ENCODE measurements at places on chromosomes 3 and 15.

DNA sequence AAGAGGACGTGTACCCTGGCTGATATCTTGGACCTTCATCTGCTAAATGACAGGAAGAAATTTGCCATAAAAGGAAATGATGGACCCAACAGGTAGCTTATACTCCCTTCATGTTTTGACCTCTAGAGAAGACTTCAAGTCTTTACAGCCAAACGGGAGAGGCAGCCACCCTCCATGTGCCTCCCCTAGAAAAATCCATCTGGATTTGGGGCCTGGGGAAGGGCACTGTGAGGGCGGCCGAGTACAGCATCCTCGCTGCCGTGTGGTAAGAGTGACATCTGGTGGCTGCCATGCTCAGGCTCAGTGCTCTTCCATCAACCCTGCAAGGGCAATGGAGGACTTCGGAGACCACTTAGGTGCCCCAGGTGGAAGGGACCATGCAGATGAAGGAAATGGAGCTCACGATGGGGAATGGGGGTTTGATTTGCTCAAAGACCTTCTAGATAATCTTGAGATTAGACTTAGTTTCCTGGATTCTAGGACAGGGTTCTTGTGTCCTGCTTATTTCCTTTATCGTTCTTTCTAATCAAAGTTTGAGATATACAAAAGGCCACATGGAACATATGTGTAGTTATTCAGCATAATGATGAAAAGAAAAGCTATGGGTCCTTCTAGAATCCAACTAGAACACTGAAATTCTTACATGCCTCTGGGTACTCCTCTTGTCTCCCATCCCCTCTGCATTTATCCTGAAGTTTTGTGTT is 44.4 kb downstream of the AQP9 start:
- DNase-seq, result peak; percentile 13

GRCh38 chr3:42691816-42692666 is 6.7 kb downstream of the KLHL40 start:
- no peak for DNase-seq

DNA sequence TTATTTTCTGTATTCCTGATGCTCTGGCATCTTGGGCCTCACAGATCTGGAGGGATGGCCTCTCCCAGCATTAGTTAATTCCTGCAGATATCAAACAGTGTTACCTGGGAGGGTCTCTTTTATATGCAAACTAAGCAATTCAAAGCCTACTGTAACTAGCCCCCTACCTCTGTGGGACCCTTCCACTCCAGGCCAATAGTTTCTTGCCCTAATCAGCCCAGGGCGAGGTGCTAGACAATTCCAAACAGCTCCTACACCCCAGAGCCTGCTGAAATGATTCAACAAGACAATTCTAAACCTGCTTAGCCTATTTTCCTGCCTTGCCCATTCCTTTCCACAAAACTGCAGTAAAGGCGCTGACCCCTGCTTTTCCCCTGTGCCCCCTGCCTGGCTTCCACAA is 106.6 kb upstream of the IGSF10 start:
- no peak for DNase-seq

- DNase-seq, result no peak
Observed at GRCh38 chr3:38574411-38575278, 74.8 kb downstream of the SCN5A start.

DNA sequence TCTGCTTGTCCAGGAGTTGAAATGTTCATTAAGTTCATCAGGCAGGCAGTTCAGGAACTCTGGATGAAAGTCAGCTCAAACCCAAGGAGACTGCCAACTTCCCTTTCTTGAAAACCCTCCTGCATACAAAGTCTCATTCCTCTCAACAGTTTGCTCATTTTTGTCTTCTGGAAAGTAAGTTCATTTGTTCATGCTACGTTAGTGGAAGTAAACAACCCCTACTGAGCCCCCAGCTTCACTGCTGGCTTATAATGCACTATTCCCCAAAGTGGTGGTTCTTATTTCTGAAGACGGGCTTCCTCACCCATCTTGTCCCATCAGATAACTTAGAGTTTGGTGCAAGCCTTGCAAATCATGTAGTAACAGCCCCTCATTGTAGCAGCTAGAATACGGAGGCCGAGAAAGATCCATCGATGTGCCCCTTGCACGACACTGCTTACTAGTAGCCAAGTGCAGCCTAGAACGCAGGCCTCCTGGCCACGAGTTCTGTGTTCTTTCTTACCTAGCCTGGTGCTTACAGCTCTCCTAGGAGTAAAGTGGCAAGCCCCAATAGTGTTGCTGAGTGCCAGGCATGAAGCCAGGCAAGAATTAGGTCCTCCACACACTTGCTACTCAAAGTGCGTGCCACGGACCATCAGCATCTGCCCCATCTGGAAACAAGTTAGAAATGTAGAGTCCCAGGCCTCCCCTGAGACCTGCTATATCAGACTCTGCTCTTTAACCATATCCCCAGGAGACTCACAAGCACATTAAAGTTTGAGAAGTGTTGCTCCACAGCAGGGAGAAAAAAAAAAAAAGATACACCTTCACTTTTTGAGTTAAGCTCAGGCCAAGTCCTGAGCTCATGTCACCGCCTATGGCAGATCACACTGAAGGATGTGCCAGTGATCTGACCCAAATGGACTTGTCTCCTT is 82.5 kb downstream of the RFTN1 start:
- no peak for DNase-seq

GRCh38 chr15:87269566-87269965 is 987.0 kb downstream of the NTRK3 start:
- DNase-seq, result no peak

GRCh38 chr3:243356-243725 is 46.8 kb downstream of the CHL1 start:
- no peak for DNase-seq

DNA sequence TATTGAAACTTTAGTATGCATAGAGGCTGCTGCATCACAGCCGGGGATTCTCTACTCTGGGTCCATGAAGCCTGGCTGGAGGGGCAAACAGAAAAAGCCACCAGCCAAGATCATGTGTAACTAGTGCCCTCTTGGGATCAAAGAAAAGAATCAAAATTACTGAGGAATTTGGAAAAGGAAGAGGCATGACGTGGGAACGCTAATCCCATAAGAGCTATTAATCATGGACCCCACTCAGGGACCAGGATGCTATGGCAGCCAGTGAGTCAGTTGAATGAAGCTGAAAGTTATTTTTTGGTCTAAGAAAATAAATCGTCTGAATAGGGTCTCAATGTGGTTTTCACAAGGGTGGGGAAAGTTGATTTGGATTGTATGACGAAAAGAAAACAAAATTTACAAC is 1165.1 kb downstream of the ROBO2 start:
- DNase-seq, result no peak

DNA sequence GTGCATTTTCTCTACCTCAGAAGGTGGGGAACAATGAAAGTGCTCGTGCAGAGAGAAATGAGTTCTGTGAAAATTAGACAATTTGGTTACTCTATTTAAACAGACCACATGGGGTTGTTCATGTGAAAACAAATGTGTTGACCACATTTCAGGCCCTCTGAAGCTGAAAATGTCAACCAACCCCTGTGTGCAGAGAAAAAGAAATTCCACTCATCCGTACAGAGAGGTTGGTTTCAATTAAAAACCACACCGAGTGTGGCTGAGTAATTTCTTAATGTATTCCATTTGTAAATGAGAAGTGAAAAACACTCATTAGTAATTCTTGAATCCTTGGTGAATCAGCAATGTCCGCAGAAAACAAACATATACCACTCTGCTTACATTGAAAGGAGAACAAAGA is 46.9 kb upstream of the SLC7A14 start:
- DNase-seq, result no peak

- DNase-seq, result no peak
Observed at GRCh38 chr3:56826831-56827722, 25.3 kb upstream of the ARHGEF3 start.

- no peak for DNase-seq
Observed at GRCh38 chr3:17137321-17137826, 252.6 kb downstream of the PLCL2 start.

DNA sequence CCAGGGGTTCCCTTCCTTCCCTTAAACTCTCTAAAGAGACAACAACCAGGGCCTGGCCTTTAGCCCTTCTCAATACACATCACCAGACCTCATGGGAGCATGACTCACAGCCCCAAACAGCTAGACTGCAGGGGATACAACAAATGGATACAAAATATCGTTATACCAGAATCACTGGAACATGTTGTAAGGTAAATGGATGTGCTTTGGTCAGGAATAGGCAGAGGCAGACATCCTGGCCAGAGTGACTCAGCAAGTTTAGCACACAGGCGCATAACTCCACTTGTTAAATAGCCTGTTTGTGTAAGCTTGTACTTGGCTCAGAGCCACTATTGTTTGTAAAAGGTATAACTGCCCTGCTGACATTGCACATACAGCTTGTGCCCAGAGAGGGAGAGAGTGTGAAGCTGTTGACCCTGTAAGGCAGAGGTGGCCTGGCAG is 18.3 kb downstream of the TMED3 start:
- no peak for DNase-seq

- no peak for DNase-seq
Observed at GRCh38 chr15:50685976-50686468, 575 bp downstream of the TRPM7 start.

- DNase-seq, result no peak
Observed at GRCh38 chr3:87073496-87074145, 82.7 kb upstream of the VGLL3 start.

DNA sequence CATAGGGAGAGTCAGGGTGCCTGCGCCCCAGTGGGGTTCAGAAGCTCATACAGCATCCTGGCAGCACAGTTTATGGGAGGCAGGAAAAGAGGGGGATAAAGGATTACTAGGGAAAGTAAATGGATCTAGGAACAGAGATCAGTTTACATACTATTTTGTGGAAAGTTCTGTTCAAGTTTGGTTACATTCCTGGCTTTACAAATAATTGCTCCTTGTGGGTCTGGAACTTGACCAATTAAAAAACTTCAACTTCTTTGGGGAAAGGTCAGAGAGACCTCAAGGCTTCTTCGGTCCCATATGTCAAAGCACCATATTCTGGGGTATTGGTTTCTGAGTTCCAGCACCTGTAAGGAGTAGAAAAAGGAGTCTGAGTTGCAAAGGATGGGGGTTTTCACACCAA is 64.1 kb downstream of the ZDHHC19 start:
- no peak for DNase-seq

- DNase-seq, result no peak
Observed at GRCh38 chr3:100900671-100901335, 92.4 kb downstream of the ABI3BP start.

DNA sequence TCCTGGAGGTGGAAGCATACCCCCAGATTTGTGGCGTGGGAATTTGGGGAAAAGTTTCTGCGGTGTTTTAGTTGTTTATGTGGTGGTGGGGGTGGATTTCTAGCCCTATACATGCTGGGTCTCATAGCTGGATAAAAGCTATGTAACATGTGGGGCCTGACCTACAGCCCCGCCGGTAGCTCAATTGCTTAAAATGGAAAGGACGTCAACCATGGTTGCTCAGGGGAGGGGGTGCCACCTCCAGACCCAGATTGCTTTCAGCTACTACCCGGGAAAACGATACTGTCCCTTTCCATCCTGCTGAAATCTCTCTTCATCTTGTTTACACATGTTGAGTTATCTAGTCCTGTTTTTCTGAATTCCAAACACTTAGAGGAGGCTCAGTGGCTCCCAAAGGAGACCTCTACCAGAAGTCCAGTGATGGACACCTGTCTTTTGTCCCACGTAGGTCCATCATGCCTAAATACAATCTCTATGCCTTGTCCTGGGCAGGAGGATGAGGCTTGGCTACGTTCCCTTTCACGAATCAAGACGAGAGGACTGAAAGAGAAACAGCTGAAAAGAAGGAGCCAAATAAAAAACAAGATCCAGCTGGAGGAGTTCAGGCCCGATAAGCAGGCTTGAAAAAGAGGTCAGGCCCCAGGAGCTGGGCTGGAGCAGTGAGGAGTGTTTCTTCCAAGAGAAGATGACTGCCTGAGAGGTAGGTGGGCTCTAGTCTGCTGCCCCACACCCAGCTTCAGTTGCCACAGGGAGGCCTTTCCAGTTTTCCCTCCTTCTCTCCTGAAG is 72.1 kb upstream of the TPRG1 start:
- no peak for DNase-seq

DNA sequence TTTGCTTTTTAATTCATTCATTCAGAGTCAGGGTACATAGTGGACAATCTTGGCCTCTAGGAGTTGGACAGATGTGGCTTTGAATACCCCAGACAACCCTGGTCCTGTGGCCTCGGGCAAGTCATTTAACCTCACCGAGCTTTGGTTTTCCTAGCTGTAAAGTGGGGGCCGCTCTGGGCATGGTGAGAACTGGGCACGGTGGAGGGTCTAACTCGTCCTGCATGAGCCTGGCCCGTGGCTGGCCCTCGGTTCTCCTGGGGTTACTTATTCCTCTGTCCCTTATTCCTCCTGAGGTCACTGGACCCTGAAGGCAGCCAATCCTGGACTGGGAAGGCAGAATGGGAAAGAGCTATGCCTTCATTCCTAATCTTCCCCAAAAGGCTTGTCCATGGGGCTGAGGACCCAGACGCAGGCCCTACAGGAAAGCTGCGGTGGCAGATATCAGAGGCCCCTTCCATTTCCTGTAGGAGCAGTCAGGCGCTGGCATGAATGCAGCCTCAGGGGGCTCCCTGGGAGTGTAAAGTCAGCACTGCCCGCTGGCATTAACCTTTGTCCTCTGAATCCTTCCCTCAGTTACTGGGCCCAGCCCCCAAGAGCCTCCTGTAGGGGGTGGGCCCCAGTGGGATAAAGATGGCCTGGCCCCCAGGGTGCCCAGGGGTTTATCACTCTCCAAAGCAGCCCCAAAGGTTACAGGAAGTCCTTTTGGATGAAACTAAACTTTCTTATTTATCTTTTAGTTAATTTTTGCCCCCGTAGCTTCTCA is 17.9 kb upstream of the SEC13 start:
- peak; percentile 83 for DNase-seq

- no peak for DNase-seq
Observed at GRCh38 chr15:42284551-42284950, 11.3 kb upstream of the TMEM87A start.

DNA sequence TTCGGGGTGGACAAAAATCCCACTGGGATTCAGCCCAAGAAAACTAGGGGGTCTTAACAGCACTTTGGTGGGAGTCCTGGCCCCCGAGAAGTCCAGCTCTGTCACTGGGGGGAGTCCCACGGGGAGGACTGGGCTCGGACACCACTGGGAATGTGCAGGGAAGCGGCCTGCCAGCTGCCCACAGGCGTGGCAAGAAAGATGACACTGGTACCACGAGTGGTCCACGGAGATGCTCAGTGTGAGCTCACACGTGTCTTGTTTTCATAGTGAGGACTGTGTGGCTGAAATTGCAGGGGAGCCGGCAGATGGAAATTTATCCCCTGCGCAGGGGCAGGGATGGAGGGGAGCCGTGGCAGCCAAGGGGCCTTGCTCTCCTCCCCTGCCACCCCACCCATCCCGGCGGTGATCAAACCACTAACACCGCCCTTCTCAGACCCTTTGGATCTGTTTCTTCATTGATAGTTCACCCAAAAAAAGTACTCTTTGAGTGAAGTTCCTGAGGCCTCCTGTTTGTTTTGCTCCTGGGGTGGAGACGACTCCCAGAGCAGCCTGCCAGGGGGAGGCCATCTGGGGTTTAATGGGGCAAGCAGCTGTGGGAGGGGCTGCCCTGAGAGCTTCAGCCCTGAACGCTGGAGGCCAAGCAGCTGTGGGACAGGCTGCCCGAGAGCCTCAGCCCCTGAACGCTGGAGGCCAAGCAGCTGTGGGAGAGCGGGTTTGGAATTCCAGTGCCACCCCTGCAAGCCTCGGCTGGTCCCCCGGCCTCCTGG is 130.9 kb downstream of the LRRK1 start:
- DNase-seq, result no peak

- DNase-seq, result no peak
Observed at GRCh38 chr3:85539232-85539631, 580.4 kb downstream of the CADM2 start.

Data from large intestine (tissue), 12 donors.